ENCODE measurements at places on chromosomes 6 and 20.
A peak's percentile ranks its signal among the peaks of the same experiment; 100 is the strongest.

GRCh38 chr6:14739827-14740226 lies 506.0 kb upstream of the JARID2 start:
- no peak for DNase-seq

GRCh38 chr6:33205191-33206026 lies 954 bp downstream of the HSD17B8 start:
- DNase-seq, result peak; percentile 29

- no peak for DNase-seq
These were observed 3.2 kb upstream of the BPIFA1 start for GRCh38 chr20:33232486-33233072.

- no peak for DNase-seq
These were observed 13.9 kb upstream of the CCN5 start for GRCh38 chr20:44701118-44701857.

GRCh38 chr6:125377621-125378020 lies 75.9 kb upstream of the HDDC2 start:
- DNase-seq, result no peak

- no peak for DNase-seq
These were observed 793.9 kb downstream of the QKI start for GRCh38 chr6:164208371-164208770.

- DNase-seq, result no peak
These were observed 302.7 kb downstream of the RFPL4B start for GRCh38 chr6:112649853-112650252.

DNA sequence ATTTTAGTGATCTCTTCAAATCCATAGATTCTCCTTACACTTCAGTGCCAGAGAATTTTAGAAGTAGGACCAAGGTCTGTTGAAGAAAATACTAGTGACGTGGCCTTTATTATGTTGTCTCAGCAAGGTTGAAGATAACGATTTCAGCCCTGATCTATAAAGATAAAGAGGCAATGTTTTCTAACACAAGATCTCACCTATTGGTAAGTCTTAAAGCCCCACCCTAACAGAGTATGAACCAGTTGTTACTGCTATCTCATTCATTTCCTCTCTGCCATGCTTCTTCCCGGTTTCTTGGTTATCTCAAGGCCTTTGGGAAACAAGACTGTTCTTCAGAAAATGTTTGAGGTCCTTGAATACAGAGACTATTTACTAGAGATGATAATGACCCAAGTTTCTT lies 53.1 kb downstream of the KIAA0408 start:
- DNase-seq, result no peak

DNA sequence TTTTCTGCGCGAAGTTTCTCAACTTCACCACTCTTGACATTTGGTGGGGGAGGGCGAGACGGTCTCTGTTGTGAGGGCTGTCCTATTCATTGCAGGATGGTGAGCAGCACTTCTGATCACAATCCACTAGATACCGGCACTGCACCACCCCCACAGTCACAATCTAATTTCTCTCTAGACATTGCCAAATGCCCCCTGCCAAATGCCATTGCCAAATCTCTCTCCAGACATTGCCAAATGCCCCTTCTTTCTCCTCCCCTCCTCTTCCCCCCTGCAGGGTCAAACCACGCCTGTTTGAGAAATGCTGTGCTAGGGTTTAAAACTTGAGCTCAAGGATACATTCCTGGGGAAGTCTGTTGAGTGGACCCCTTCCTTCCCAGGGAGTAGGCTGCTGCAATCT lies 603.5 kb upstream of the CDH4 start:
- no peak for DNase-seq

- no peak for DNase-seq
These were observed 188.5 kb downstream of the TAF4 start for GRCh38 chr20:61876952-61877728.

GRCh38 chr6:145312481-145312880 lies 422.8 kb downstream of the EPM2A start:
- peak; percentile 16 for DNase-seq

GRCh38 chr6:130513770-130514169 lies 148.0 kb downstream of the TMEM200A start:
- no peak for DNase-seq

DNA sequence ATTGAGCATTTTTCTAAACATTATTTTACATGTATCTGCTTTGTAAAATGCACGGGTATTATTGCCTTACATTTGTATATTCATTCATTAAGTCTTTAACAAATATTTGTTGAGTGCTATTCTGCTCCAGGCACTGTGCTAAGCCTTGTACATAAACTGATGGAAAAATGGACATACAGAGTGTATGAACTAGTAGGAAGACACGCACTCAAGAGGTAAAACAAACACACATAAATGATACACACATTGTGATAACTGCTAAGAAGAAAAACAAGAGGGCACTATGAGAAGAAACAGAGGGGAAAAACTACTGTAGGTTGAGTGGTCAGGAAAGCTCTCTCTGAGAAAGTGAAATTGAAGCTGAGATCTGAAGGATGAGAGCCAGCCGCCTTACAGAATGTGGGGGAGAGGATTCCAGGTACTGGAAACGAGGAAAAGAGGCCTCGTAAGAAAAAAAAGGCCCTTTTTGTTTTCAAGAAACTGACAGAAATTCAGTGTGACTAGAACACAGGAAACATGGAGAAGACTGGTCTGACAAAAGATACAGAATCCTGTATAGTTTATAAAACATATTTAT lies 117.5 kb downstream of the EYA4 start:
- no peak for DNase-seq
